ENCODE measurements at places on chromosomes 4 and X.

DNA sequence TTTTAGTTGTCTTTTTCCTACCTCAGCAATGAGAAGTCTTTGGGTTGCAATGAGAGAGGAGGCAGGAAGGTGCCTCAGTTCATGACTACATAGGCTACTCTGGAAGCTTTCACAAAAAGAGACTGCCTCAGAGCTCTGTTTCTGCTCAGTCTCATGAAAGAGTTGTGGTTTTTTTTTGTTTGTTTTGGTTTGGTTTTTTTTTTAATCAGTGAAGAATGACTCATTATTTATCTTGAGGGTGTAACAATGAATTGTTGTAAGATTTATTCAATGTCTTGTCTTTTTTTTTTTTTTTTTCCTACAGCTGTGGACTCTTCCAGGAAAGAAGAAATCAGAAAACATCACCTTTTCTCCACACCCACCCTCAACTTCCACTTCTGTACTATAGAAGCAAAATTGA, 67.5 kb upstream of the CXCL13 start:
- DNase-seq = no peak

- DNase-seq = no peak
These were observed 193.9 kb downstream of the CPXCR1 start for GRCh38 chrX:88940904-88941303.

DNA sequence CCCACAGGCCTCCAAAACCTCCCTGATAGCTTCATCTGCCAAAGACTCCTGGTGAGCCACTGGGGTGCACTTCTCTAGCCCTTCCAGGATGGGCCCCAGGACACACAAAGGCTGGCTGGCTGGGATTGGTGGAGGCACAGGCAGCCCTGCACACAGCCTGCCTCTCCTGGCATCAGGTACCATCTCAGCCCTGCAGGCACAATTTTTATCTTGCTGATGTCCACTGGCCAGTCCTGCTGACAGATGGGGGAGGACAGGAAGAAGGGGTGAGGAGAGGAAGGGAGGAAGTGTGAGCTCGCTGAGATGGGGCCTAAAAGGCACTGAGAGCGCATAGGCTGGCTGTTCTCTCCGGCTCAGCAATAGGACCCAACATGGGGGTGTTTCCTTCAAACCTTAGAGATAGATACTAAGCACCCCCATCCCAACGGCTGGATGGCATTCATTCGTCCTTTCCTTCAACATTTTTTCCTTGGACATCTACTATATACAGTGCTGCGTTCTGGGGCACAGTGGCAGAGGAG, 92.7 kb downstream of the PJA1 start:
- DNase-seq = no peak

DNA sequence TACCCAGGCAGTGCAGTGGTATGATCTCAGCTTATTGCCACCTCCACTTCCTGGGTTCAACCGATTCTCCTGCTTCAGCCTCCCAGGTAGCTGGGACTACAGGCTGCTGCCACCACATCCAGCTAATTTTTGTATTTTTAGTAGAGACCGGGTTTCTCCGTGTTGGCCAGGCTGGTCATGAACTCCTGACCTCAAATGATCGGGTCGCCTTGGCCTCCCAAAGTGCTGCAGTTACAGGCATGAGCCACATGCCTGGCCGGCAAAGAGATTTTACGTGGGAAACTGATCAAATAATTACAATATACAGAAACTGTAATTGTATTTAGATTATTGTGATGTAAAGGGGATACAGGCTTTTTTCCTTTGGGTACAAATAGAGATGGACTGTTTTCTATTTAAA, 33.7 kb downstream of the RBPJ start:
- DNase-seq = no peak

DNA sequence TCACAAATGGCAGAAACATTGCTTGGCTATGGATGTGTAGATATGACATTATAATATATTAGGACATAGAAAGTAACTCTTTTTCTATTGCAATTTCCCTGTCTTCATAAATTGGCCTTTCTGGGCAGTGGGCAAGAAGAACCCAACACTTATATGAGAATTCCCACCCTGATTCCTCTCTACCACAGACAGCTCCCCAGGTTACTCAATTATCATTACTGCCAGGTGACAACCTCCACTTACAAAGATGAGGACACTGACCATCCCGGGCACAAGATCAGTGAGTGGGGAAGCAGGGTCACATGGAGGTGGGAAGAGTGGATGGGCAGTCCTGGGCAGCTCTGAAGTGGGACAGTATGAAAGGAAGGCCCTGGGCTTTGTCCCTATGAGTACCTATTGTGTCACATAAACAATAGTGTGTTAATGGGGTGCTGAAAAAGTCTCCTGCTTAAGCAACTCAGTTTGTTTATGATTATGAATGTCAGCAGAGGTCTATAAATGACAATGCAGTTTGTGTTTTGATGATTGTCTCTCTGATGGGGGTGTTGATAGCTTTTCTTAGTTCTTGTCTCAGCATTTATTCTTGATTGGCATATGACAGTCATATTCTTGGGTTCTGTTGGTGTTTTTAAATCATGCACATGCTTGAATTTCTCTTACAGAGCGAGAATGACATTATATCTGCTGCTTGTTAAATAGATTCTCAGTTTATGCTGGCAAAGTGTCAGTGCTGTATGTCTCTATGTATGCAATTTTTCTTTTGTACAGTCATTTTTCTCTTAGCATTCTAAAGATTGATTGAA, 99.9 kb downstream of the SLIT2 start:
- DNase-seq = no peak

DNA sequence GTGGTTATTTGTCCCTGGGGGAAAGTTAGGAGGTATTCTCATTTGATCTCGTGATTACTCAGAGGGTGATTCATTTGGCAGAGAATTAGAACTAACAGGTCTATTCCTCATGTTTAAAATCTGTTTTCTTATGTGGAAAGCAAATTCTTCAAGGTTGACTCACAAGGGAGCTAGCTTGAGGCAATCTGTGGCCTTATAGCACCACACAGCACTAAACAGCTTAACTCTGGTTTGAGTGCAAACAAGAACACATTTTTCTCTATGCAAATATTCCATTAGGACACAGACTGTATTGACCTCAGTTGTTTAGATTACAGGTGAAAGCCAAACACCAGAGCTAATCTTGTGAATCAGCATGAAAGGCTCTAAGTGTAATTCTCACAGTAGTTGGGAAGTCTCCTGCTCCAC, 694.4 kb upstream of the POU3F4 start:
- no peak for DNase-seq

- DNase-seq = no peak
These were observed 92.7 kb downstream of the STK32B start for GRCh38 chr4:5143940-5144339.

- no peak for DNase-seq
These were observed 218.1 kb downstream of the TLL1 start for GRCh38 chr4:166091146-166091545.

DNA sequence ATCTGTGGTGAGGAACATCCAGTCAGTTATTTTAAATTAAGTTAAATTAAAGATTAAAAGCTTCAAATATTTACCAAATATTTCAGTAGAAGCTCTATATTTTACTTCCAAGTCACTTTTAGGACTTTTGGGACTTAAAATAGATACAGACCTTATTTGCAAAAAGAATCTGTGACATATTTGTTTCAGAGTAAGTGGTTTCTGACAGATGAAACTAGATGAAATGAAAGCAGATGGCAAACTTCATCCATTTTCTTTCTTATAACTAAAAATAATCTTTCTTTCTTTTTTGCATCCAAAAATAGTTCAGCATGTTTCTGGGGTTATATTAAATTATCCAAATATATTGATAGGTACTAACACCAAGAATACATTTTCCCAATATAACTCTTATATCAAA, 6.6 kb upstream of the UTP3 start:
- DNase-seq = no peak

GRCh38 chr4:139773560-139774318, 108.1 kb downstream of the MGST2 start:
- DNase-seq = no peak

GRCh38 chrX:13427441-13428052, 107.7 kb upstream of the ATXN3L start:
- DNase-seq = no peak

DNA sequence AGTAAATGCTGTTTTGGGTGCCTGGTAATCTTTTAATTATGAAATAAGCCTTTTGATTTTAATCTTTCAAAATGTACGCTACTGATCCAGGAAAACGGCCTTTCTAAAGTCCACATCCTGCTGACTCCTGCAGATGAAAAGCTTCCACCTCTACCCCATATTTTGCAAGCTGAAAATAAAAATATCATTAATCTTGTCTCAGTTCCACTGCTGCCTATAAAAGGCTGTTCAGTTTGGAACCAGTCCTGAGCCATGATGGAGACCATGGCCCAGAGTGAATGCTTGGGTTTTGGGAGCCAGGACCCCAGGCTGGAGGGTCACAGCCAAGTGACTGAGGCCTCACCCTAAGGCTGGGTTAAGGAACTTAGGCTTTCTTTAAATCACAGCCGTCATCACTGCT, 110.8 kb downstream of the AFF1 start:
- no peak for DNase-seq

DNA sequence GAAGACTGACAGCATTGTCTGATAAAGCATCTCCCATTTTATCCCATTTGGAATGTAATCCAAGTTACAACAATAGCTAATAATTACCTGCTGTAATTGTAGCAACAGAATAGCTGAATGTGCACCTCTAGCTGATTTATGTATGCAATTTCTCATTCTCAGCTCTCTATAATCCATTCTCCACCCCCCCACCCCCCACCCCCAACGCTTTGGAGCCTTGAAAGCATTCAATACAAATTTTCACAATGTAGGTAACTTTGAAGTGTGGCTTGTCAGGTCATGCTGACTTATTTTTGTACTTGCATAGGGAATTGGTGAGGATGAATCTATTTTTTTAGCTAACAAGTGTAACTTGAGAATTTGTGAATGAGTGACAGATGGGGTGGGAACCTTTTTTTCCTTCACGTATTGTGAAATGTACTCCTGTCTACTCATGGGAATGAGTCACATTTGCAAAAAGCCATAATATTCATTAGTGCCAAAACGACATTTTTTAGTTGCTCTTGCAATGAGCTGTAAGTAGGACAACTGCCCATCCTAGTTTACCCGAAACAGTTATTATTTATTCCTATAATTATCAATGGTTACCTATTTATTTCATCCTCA, 159.3 kb downstream of the PALLD start:
- no peak for DNase-seq

- no peak for DNase-seq
These were observed 70.0 kb upstream of the TSPAN5 start for GRCh38 chr4:98728433-98728832.

DNA sequence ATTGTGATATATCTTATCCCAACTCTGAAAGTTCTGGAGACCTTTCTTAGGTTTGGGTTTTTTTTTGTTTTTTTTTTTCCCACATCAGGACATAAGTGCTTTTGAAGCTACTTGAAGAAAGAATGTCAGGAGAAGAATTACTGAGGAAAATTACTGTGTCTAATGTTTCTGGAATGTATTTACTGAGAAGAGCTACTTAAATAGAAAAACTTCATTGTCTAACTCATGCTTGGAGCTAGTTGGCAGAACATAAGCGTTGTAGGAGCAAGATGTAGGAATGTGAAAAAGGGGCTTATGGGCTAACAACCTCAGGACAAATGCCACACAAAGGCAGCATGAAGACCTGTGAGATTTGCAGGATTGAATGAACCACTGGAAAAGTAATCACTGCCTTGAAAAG, 166.6 kb upstream of the GLRA2 start:
- no peak for DNase-seq
